ENCODE measurements at places on chromosomes 16 and 17.

GRCh38 chr17:36629252-36629847 is 28.0 kb downstream of the MRM1 start:
- peak; percentile 71 for DNase-seq

- no peak for DNase-seq
These were observed 594 bp downstream of the MAPK8IP3 start for GRCh38 chr16:1706386-1707192.

DNA sequence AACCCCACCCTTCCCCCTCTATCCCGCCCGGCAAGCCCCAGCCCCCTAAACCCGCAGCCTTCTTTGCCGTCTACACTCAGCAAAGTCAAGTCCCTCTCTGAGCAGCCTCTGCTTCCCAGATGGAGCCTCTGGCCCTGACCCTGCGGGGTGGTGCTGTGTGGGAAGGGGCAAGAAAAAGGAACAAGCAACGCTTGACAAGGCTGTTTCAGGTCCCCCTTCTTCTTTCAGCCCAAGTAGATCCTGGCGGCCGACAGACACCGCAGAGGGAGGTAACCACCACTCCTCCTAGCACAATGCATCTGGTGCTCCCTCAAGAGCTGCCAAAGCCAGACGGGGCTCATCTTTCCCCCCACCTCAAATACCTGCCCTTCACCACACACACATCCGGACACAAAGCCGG is 178.3 kb downstream of the ENGASE start:
- no peak for DNase-seq

DNA sequence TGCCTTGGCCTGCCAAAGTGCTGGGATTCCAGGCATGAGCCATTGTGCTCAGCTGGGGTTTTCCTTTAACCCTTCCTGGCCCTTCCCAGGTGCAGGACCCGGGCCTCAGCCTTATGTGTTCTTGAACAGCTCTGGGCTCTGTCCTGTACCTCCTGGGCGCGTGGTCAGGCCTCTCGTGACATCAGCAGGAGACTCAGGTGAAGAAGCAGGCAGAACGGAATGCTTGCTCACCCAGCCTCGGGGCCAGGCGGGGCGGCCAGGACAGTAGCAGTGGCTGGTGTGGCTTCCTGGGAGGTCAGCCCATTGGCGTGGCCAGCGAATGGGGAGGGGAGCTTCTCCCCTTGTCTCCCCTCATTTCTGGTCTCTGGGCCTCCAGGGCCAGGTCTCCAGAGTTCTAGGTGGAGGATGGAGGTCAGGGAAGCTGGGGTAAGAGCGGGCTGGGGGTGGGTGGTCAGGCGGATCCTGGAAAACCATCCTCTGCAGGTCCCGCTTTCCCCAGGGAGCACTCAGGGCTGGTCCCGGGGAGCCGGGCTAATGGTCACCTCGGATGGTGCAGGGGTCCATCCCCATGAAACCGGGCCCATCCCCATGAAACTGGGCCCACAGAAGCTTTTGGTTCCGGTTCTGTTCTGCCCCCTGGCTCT is 281.5 kb downstream of the SEC14L1 start:
- no peak for DNase-seq

DNA sequence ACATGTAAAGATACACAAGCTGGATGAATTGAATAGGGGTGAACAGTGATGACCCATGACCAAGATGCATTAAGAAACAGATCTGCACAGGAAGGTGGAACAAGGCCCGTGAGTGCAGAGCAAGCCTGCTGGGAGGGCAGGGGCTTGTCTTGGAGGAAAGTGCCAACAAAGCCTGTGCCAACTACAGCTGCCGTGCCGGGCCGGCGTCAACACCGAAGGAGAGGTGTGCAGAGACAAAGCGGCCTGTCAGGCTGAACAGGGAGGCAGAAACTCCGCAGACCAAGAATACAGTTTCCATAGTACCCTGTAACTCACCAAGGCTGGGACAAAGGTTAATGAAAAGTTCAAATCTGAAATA is 46.7 kb downstream of the ANKRD11 start:
- DNase-seq, result no peak

DNA sequence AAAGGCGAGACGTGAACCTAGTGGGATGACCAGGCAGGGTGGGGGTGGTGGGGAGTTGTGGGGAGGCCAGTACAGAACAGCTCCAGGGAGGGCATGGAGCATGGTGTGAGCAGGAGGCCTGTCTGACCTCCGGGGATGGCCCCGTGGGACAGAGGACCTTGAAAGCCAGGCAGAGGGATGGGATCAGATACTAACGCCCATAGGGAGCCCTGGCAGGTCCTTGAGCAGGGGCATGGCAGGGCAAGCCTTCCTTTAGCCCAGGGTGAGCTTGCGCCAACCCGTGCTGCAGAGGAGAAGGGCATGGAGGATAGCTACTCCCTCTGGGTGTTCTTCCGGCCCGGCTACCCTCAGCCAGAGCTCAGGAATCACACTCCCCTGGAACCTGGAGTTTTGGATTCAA is 35.3 kb downstream of the TMEM235 start:
- no peak for DNase-seq

- DNase-seq, result no peak
These were observed 1.0 kb downstream of the ST3GAL2 start for GRCh38 chr16:70437582-70438557.

DNA sequence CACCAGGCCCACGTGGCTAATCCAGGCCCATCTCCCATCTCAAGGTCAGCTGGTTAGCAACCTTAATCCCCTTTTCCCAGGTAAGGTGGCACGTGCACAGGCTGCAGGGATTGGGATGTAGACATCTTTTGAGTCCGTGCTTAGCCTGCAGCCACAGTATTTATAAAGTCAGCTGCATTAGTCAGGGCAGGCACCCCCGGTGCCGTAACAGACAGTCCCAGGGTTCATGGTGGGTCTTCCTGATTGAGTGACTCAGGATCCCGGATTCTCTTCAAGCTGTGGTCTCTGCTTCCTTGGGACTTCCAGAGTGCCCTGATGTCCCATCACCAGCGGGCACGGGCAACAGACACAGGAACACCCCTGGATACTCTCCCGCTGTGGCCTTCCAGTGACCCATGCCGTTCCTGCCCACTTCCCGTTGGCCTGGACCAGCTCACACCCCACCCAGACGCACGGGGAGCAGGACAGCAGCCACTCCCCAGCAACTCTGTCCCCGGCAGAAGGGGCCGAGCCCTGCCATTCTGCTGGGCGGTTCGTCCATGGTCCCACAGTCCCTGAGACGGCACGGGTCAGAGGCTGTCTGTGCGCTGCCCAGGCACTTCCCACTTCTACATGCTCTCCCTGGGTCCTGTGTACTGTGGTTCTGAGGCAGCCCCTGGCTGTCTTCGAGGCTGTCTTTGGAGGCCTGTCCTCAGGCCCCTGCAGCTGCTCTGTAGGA is 248.6 kb upstream of the GSE1 start:
- no peak for DNase-seq

- DNase-seq, result no peak
These were observed 30.9 kb upstream of the ITGAX start for GRCh38 chr16:31323959-31324629.

DNA sequence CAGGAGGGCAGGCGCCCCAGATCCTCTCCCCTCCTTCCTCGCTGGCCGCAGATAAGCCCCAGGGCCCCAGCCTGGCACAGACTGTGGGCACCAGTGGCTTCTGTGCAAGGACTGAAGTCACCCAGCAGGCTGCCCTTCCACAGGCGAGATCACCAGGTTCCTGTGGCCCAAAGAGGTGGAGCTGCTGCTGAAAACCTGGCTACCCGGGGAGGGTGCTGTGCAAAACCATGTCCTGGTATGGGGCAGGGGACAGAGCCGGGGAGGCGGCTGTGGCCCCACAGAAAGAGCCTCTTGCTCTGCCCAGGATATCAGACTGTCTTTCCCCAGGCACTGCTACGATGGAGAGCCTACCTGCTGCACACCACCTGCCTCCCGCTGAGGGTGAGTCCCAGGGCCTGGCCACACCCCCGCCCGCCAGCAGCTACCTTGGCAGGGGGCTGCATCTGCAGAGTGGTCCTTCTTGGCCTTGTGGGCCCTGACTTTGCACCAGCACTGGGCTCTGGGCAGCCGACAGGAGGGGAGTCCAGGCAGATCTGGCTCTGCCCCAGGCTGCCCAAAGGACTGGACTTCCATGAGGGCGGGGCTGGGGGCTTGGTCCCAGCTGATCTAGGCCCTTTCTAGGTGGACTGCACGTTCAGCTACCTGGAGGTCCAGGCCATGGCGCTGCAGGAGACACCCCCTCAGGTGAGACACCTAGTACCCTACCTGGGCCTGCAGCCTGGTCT is 615 bp downstream of the CARMIL2 start:
- no peak for DNase-seq

- no peak for DNase-seq
These were observed 12.8 kb downstream of the SLC47A1 start for GRCh38 chr17:19546289-19547065.

DNA sequence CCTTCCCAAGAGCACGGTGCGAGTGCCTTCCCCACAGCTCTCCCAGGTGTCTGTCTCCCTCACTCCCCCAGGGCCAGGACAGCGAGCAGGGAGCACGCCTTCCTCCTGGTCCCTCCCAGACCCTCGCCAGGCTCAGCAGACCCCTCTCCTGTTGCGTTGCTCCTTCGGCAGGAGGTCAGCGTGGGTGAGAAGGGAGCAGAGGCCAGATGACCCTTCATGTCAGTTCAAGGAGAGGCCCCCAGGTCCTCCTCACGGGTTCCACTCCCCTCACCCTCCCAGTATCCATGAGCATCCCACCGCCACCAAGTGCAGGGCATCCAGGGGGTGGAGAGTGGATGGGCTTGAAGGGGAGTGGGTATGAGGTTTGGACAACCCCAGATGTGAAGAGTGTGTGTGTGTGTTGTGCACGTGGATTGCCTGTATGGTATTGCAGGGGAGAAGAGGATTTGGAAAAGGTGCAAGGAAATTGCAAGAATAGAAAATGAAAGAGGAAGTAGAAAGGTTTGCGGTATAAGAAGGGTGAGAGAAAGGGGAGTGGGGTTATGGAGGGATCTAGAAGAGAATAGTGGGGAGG is 17.7 kb downstream of the SGCA start:
- DNase-seq, result no peak

GRCh38 chr16:47492428-47493377 is 31.6 kb downstream of the PHKB start:
- no peak for DNase-seq

GRCh38 chr17:46940692-46941404 is 17.9 kb downstream of the GOSR2 start:
- peak; percentile 17 for DNase-seq

DNA sequence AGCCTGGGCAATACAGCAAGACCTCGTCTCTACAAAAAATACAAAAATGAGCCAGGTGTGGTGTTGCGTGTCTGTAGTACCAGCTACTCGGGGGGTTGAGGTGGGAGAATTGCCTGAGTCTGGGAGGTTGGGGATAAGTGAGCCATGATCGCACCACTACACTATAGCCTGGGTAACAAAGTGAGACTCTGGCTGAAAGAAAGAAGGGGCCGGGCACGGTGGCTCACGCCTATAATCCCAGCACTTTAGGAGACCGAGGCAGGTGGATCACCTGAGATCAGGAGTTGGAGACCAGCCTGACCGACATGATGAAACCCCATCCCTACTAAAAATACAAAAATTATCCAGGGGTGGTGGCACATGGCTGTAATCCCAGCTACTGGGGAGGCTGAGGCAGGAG is 10.5 kb upstream of the GRB2 start:
- DNase-seq, result no peak

- DNase-seq, result no peak
These were observed at the start of gene TEKT3 for GRCh38 chr17:15341385-15341849. TEKT3 (minus strand) TSS chr17:15341597; CDS start chr17:15331585, 10,012 bp downstream.

- DNase-seq, result no peak
These were observed 150.6 kb downstream of the CLEC16A start for GRCh38 chr16:11094857-11095565.

GRCh38 chr16:24838554-24839266 is 7.1 kb upstream of the SLC5A11 start:
- no peak for DNase-seq

- DNase-seq, result no peak
These were observed 13.3 kb upstream of the RCVRN start for GRCh38 chr17:9918352-9918751.

- no peak for DNase-seq
These were observed 90.9 kb upstream of the PLCG2 start for GRCh38 chr16:81688182-81688581.

DNA sequence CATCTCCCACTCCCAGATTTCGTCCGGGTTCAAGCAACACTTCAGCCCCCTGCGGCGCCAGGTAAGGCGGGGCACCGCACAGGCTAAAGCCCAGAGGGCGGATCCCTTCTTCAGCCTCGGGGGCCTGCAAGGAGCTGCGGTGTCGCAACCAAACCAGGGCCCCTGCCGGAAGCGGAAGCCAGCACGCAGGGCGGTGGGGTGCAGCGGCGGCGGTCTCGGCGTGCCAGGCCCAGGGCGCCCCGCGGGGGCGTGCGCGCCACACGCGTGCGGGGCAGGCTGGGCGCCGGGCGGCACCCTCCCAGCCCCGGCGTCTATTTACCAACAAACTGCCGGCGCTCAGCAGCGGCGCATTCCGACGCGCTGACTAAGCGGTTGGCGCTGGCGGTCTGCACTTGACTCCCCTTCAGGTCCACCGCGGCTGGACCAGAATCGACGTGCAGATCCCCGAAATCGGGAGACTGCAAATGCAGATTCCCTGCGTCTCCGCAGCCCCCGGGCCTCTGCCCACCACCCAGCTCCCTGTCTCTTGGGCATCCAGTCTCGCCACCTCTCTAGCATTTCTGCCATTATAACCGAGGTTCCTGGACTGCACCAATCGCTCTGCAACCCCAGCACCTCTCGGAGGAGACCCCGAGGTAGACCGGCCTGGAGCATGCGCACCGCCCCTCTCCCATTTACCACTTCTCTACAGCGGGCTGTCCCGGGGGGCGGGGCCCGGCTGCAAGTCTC is 421 bp upstream of the DLX4 start:
- DNase-seq, result peak; percentile 28

GRCh38 chr16:47700857-47701587 is 239.9 kb downstream of the PHKB start:
- no peak for DNase-seq

DNA sequence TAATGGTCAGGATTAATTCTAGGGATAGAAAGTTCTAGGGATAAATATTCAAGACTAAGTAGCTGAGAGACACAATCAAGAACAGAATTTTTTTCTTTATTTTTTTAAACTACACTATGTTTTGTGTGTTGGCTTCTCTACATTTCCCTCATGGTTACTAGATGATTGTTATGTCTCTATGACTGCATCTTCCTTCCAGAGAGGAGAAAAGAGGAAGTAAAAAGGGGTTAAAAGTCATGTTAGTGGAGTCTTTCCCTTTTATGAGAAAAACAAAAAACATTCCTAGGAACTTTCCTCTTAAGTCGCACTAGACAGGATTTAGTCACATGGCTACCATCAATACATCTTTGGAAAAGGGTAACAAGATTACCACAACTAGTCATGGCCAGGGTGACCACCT is 375.0 kb downstream of the KCNJ2 start:
- DNase-seq, result no peak

- DNase-seq, result no peak
These were observed 42.4 kb downstream of the AMFR start for GRCh38 chr16:56382901-56383355.

DNA sequence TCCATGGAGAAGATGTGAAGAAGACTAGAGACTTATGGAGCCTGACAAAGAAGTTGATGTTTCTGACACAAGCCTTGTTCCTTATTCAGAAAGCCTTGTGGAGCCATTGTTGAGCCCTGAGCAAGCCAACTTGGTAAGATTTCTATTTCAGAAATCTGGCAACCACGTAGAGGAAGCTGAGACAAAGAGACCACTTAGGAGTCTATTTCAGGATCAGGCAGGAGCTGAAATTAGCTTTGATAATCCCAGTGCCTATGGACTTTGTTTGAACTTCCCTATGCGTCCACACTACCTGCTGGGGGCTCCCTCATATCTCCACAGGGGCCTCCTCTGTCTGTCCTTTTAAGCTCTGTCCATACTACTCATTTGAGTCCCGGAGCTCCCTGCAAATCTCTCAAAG is 540.0 kb upstream of the GOT2 start:
- DNase-seq, result no peak

- DNase-seq, result no peak
These were observed 40.6 kb downstream of the SREBF1 start for GRCh38 chr17:17795946-17796786.

Measured in stimulated activated CD8-positive, alpha-beta memory T cell treated with anti-CD3 and anti-CD28 coated beads, Interleukin-7, amount 100 ng/mL, for 1 hour (primary cell).